ENCODE measurements at places on chromosomes 11 and 22. TPM values are rescaled to one million over a fixed set of nuclear protein-coding genes. Genes with fewer than 3 reads are reported as not detected.

The FOLR2 gene
- 51.4 TPM for total RNA-seq

DNA sequence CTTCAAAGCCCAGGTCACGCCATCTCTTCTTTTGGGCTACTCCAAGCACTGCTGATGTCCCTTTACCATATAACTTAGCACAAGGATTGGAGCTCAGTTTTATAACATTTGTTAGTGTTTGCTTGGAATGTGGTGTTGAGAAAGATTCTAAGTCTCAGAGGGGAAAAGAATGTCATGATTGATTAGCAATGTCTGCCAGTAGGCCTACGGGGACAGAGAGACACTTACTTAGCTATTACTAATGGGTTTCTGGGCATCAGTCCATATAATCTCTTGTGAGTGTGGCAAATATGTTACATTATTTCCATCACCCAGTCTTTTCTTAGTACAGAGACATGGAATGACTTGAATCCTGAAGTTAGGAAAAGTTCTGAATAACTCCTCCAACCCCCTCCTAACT lies 75.4 kb upstream of the FSHB start:
- no peak overlapping the region for H3K4me3 ChIP-seq
- H3K4me1 ChIP-seq = no peaks in the 10 kb centered on the region
- H3K27me3 ChIP-seq = no peaks in the 10 kb centered on the region
- no peaks in the 10 kb centered on the region for H3K36me3 ChIP-seq
- no peak for DNase-seq
- no peak overlapping the region for H3K27ac ChIP-seq

The USH1C gene
- total RNA-seq = not detected

GRCh38 chr11:96278039-96278897 lies 64.7 kb downstream of the MAML2 start:
- H3K4me1 ChIP-seq = peaks cover 36% of the 10 kb centered on the region
- DNase-seq = no peak
- peak overlapping the region; percentile 8 for H3K27ac ChIP-seq
- H3K27me3 ChIP-seq = no peaks in the 10 kb centered on the region

- H3K4me1 ChIP-seq = peaks cover 6% of the 10 kb centered on the region
- H3K27me3 ChIP-seq = no peaks in the 10 kb centered on the region
- DNase-seq = no peak
- no peak overlapping the region for H3K27ac ChIP-seq
- no peaks in the 10 kb centered on the region for H3K36me3 ChIP-seq
These were observed 26.6 kb downstream of the RAB30 start for GRCh38 chr11:83044958-83045712.

The SLCO2B1 gene
- 692 TPM for total RNA-seq

DNA sequence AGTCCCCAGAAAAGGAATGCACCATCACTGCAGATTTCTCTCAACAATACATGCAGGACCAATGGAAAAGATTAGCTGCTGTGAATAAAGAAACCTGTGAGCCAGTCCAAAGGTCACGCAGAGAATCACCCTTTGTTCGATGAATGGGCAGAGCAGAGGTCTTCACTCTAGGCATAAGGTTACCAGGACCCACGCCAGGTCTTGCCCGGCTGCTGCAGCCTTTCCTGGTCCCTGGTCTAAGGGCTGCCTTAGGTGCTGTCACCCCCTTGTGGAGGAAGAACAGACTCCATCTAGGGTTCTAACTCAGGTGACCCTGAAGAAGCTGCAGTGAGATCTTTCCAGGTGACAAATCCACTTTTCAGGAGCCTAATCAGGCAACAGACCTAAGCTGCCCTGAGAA lies 29.0 kb upstream of the NAP1L4 start:
- H3K27me3 ChIP-seq = no peaks in the 10 kb centered on the region
- H3K27ac ChIP-seq = no peak overlapping the region
- H3K4me3 ChIP-seq = no peak overlapping the region
- peaks cover 13% of the 10 kb centered on the region for H3K4me1 ChIP-seq
- no peak for DNase-seq

DNA sequence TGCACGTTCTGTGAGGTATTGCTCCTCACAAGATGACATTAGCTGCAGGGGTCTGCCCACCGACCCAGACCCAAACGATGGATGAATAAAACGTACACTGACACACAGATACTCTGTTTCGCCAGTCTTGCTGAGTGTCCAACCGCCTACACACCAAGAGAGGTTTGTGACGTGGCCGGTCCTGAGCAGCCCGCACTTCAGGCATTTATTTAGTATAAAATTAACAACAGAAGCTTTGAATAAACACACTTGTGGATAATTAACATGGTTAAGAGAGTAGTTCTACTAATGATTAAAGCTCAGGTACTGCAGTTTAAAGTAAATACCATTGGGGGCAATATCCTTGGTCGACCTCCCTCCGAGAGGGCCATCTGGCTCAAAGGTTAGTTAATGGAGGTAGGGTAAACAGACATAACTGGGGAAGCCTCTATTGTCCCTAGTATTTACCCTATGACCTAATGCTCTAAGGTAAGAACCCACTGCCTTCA lies 75.7 kb downstream of the CCDC83 start:
- no peak overlapping the region for H3K27ac ChIP-seq
- H3K4me3 ChIP-seq = no peak overlapping the region
- no peaks in the 10 kb centered on the region for H3K27me3 ChIP-seq
- DNase-seq = no peak
- no peaks in the 10 kb centered on the region for H3K36me3 ChIP-seq

- peaks cover 22% of the 10 kb centered on the region for H3K4me1 ChIP-seq
- H3K27ac ChIP-seq = no peak overlapping the region
- H3K27me3 ChIP-seq = no peaks in the 10 kb centered on the region
- H3K4me3 ChIP-seq = no peak overlapping the region
These were observed 141.2 kb downstream of the CSNK2A3 start for GRCh38 chr11:11211888-11212287.

The ADAMTS8 gene
- total RNA-seq = 5.3 TPM

The LMNTD2 gene
- total RNA-seq = 2.7 TPM

GRCh38 chr11:9047964-9048523 lies 43.4 kb downstream of the SCUBE2 start:
- H3K4me1 ChIP-seq = no peaks in the 10 kb centered on the region
- no peaks in the 10 kb centered on the region for H3K27me3 ChIP-seq
- no peaks in the 10 kb centered on the region for H3K36me3 ChIP-seq

DNA sequence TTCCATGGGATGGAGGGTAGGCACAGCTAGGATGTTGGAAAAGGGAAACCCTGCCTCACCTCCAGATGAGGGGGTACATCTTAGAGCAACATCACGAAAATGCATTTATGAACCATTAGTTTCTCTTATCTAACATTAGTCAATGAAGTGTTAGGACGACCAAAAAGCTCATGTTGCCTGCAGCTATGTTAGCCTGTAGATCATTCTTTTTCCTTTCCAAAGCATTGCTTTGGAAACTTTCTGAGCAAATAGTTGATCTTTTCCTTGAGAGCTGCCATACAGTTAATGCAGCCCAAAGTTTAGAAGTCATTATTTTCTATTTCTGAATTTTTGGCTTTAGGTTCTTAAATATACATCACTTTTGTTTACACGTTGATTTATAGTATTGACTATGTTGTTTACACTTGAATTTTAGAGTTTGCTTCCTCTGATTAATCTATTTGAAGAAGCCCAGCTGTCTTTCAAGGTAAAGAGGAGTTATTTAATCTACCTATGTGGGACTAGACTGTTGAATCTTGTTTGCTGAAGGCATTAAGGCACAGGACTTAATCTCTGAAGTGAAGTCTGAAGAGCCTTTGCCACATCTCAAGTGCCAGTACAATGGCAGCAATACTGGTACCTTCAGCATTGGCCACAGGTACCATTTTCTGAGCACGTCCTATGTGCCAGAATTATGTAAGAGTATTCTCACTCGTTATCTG lies 11.0 kb downstream of the POU2AF3 start:
- H3K27me3 ChIP-seq = no peaks in the 10 kb centered on the region
- no peaks in the 10 kb centered on the region for H3K36me3 ChIP-seq
- no peak overlapping the region for H3K4me3 ChIP-seq
- DNase-seq = no peak
- H3K4me1 ChIP-seq = no peaks in the 10 kb centered on the region

The PRDM11 gene
- 30.5 TPM for total RNA-seq

DNA sequence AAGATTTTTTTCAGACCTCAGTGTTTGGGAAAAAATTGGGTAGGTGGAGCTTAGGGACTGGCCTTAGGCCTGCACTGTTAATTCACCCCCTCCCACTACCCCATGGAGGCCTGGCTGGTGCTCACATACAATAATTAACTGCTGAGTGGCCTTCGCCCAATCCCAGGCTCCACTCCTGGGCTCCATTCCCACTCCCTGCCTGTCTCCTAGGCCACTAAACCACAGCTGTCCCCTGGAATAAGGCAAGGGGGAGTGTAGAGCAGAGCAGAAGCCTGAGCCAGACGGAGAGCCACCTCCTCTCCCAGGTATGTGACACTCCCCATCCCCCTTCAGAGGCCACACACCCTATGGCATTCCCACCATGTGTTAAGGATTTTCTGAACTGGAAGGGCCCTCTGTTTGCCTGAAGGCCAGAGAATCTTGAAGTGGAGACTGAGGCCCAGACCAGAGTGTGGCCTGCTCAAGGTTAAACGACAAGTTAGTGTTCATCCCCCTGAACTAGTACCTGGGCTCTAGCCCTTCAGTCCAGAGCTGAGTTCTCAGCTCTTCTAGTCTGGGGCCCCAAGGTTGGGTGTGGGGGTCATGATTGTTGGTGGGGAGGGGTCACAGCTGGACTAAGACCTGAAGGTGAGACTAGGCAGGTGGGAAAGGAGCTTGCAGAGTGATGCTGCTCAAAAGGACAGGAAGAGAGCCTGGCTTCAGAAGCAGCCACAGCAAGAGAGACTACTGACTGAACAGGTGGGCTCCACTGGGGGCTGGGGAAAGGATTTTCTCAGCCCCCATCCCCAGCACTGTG lies 2.3 kb upstream of the FOLR1 start:
- no peaks in the 10 kb centered on the region for H3K27me3 ChIP-seq
- no peaks in the 10 kb centered on the region for H3K36me3 ChIP-seq
- no peak for DNase-seq
- no peaks in the 10 kb centered on the region for H3K4me1 ChIP-seq

The GRAP2 gene
- 1.8 TPM for total RNA-seq

GRCh38 chr22:31269892-31270579 lies 22.3 kb downstream of the PIK3IP1 start:
- H3K4me3 ChIP-seq = no peak overlapping the region
- DNase-seq = no peak
- H3K4me1 ChIP-seq = no peaks in the 10 kb centered on the region

- H3K36me3 ChIP-seq = no peaks in the 10 kb centered on the region
- DNase-seq = no peak
- peak overlapping the region; percentile 85 for H3K4me3 ChIP-seq
- no peaks in the 10 kb centered on the region for H3K27me3 ChIP-seq
These were observed 528 bp downstream of the WEE1 start for GRCh38 chr11:9573775-9574621.

The TRIM22 gene
- 129 TPM for total RNA-seq

- H3K4me3 ChIP-seq = no peak overlapping the region
- no peak overlapping the region for H3K27ac ChIP-seq
- peaks cover 5% of the 10 kb centered on the region for H3K36me3 ChIP-seq
- H3K4me1 ChIP-seq = no peaks in the 10 kb centered on the region
- no peaks in the 10 kb centered on the region for H3K27me3 ChIP-seq
These were observed 187.5 kb downstream of the SWAP70 start for GRCh38 chr11:9851366-9851765.

DNA sequence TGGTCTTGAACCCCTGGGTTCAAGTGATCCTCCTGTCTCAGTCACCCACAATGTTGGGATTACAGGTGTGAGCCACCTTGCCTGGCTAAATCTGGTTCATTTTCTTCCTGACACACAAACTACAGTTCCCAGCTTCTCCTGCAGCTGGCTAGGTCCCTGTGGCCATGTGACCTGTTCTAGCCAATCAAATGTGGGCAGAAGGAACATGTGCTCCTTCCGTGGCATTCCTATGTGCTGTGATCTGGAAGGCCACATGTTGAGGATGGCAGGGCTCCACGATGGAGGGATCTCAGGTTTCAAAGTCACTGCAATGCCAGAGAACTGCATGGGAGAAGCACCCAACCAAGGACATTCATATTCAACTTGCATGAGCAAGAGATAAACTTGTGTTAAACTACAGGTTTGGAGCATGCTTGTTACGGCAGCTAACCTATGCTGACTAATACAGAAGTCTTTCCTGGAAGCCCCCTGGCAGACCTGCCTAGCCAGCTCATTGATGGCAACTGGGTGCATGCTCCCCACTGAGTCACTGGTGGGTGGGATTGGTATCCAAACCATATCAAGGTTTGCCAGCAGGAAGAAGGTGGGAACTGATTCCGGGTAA lies 86.0 kb downstream of the RPS6KA4 start:
- no peak overlapping the region for H3K27ac ChIP-seq
- H3K4me1 ChIP-seq = peaks cover 61% of the 10 kb centered on the region
- DNase-seq = no peak

The ANKRD42 gene
- total RNA-seq = 25.6 TPM

DNA sequence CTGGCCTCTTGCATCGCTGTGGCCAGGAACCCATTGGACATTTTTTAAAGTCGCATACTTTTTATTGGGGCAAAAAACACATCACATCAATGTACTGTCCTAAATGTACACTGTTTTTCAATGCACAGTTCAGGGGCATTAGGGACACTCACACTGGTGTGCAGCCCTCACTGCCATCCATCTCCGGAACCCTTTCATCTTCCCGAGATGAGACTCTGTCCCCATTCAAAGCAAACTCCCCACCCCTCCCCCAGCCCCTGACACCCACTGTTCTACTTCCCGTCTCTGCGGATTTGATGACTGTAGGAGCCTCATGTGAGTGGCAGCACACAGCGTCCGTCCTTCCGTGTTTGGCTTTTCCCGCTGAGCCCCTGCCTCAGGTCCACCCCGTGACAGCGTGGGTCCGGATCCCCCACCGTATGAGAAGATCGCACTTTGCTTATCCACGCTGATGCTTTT lies 41.8 kb upstream of the TH start:
- no peaks in the 10 kb centered on the region for H3K36me3 ChIP-seq
- H3K4me3 ChIP-seq = no peak overlapping the region
- no peak for DNase-seq
- no peaks in the 10 kb centered on the region for H3K4me1 ChIP-seq
- H3K27ac ChIP-seq = no peak overlapping the region
- H3K27me3 ChIP-seq = no peaks in the 10 kb centered on the region

DNA sequence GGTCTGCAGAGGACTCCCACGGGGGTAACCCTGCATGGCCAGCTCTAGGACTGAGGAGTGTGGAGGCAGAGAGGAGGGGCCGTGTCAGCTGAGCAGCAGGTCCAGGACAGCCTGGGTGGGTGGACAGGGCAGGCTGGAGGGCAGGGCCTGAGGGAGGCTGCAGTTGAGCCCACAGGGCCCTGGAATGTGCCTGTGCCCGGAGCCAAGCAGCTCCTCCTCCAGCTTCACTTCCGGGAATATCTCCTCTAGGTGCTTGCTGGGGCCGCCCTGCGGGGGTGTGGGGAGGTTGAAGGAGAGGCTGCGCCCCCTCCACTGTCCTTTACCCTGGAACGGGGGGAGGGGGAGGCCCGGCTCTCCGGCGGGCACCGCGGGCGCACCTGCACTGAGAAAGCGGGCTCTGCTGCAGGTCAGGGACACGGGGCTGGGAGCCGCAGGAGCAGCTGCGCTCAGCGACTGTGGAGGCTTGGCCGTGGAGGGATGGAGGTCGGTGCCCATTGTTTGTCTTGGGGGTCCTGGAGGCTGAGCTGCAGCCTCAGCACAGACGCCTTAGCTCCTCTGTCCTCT lies 1293.2 kb downstream of the BRD1 start:
- peaks cover 26% of the 10 kb centered on the region for H3K4me1 ChIP-seq
- no peak overlapping the region for H3K27ac ChIP-seq
- H3K27me3 ChIP-seq = no peaks in the 10 kb centered on the region

The BMAL1 gene
- total RNA-seq = 40.8 TPM

Data from thoracic aorta (tissue), 2 donors.